ENCODE measurements at places on chromosomes 4 and X.
A peak's percentile ranks its signal among the peaks of the same experiment; 100 is the strongest.

- DNase-seq, result no peak
These were observed 1.8 kb downstream of the PRDM8 start for GRCh38 chr4:80199004-80199560.

GRCh38 chr4:113945906-113946305 is 33.5 kb downstream of the ARSJ start:
- DNase-seq, result no peak

- DNase-seq, result no peak
These were observed 10.2 kb downstream of the ARX start for GRCh38 chrX:25005382-25006185.

DNA sequence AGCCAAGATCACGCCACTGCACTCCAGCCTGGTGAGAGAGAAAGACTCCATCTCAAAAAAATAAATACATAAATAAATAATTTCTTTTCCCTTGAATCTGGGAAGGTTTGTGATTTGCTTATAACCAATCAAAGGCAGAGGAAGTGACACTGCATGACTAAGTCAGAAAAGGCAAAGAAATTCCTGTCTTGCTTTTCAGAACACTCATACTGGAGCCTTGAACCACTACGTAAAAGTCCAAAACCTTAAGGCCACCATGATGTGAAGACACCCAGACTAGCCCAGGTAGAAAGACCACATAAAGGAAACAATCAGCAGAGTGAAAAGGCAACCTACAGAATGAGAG is 36.6 kb downstream of the TMEM156 start:
- no peak for DNase-seq

DNA sequence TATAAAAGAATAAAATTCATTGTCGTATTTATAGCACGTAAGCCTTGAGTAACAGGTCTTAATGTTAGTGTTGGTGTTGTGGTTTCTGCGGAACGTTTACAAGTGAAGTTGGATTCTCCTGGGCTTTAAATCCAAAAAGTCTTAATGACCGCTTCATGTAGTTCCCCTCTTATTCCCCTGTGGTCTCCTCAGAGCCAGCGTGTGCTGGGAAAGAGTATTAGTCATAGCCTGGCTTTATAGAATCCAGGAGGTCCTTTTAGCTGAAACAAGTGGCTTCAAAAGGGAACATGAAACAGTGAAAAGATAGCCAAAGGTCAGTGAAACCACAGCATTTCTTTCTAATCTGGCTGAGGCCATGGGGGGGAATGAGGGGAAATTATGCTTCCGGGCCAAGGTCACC is 79.1 kb downstream of the CLCN4 start:
- no peak for DNase-seq

DNA sequence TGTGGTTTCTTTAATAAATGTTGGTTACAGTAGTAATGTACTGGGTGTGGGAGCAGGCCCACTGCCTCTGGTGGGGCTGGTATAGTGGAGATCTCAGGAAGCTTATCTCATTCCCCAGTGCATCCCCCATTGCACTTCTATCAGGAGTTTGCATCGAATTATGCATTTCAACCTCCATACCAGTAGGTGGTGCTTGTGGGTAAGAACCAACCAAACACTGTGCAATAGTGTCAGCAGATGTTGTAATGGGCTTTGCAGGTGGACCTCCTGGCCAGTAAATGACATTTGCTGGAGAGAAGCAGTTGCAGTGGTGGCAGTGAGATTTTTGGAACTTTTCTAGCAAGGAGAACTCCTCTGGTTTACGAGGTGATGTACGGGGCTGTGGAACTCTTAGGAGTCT is 150.6 kb downstream of the POU3F4 start:
- DNase-seq, result no peak

- no peak for DNase-seq
These were observed 84.3 kb upstream of the CLDN34 start for GRCh38 chrX:9882669-9883446.

DNA sequence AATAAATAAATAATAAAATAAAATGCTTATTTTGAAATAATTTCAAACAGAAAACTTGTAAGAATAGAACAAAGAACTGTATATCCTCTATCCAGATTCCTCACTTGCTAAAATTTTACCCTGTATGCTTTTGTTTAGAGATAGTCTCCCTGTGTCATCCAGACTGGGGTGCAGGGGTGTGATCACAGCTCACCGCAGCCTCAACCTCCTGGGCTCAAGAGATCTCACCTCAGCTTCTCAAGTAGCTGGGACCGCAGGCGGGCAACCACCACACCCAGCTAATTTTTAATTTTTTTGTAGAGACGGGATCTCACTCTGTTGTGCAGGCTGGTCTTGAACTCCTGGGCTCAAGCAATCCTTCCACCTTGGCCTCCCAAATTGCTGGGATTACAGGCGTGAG is 17.5 kb upstream of the ARAF start:
- DNase-seq, result no peak

- DNase-seq, result no peak
These were observed 498.5 kb upstream of the DIPK2B start for GRCh38 chrX:45699158-45699557.

DNA sequence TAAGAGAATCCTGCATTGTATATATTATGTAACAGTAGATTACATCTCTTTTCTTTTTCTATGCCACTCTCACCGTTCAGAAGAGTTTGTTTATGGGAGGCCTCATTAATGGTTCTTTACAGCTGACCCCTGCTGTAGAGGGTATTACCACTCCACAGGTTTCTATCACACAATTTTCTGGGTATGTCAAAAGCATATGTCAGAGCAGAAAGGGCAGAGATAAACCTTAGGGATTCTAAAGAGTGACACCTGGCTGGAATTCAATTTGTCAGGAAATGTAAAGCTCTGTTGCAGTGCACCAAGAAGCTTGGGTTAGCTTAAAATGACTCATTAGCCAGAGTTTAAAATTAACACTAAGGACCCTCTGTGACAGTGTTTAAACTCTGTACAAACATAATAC is 658.7 kb downstream of the PCDH18 start:
- DNase-seq, result no peak

- DNase-seq, result no peak
These were observed 2.6 kb upstream of the CNOT6L start for GRCh38 chr4:77821775-77822174.

DNA sequence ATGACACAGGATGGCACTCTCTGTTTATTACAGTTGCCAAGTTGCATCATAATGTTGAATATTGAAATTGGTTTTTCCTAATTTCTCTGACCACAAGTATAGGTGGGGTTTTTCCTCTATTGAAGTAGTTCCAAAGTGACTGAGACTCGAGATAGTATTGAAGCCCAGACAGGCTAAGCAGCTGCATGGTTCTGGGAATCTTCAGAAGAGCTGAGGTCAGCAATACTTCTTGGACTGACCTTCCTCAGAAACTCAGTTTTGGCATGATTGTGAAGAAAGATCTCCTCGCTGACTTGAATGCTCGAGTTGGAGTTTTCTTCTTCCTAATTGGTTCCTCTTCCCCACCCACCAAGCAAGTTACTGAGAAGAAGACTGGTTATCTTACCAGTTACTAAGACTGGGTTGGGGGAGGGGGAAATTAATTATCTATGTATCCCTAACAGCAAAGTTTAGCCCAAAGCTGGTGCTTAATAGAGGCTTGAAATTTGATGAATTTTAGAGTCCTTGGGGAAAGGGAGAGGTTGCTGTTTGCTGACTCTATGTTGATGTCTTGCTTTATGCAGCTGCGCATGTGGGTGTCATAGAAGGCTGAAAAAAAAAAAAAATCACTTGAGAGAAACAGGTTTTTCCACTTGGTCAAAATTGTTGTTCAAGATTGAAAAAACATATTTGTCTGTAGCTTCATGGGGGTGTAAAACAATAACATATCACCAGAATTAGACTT is 91.1 kb downstream of the P2RY10 start:
- DNase-seq, result no peak

DNA sequence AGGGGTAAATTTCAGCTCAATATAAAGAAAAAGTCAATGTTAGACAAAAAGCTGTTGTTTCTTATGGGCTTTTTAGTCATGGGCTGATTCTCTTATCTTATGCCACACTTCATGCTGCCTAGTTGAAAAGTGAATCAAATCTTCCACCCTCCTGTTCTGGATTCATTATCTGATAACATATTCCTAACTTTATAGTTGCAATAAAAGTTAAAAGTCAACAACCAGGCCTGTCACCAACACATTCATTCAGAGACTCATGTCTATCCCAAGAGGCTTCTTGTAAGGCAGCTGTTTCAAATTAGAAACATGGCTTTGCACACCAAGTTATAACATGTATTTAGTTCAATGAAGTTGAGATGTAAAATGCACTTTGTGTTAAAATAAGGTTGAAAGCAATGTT is 243.8 kb downstream of the ADAMTS3 start:
- no peak for DNase-seq

DNA sequence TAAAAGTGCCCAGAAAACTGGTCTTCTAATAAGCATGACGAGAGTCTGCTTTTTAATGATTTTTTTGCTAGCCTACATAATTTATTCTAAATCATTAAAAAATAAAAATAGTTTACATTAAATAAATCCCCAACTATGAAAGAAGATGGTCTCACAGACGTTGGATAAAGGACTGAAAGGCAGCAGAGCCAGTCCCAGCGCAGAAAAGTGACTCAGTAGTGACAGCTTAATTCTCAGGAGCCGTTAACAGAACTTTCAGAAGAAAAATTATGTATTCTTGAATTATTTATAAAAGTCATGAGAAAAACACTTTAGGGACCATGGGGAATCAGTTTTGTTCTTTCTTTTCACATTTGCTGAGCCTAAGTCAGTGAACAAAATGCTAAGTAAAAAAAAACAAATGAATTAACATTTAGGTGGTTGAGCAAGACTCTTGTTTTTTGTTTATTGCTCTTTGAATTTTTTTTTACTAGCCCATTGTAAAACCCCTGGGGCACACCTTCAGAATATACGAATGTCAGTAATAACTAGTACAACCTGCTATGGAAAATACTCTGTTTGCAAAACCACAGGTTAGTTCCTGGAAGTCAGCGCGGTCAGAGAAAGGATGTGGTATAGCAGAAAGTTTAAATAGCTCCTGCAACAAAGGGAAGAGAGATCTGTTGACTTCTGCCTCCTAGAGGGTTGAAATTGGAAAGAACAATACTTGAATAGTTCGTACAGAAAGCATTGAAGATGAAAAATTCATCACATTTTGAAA is 50.4 kb upstream of the CCDC160 start:
- peak; percentile 31 for DNase-seq

DNA sequence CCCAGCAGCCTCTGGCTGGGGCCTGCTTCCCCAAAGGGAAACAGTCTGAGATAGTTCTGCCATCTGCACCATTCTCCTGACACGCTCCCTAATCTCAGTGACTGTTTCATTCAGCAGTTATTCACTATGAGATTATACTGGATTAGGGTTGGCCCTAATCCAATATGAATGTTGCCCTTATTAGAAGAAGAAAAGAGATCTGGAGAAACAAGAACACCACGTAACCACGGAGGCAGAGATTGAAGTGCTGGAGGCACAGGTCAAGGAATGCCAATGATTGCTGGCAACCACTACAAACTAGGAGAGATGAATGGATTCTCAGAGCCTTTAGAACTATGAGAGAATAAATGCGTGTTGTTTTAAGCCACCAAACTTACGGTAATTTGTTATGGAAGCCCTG is 7.4 kb downstream of the ACOX3 start:
- DNase-seq, result no peak

DNA sequence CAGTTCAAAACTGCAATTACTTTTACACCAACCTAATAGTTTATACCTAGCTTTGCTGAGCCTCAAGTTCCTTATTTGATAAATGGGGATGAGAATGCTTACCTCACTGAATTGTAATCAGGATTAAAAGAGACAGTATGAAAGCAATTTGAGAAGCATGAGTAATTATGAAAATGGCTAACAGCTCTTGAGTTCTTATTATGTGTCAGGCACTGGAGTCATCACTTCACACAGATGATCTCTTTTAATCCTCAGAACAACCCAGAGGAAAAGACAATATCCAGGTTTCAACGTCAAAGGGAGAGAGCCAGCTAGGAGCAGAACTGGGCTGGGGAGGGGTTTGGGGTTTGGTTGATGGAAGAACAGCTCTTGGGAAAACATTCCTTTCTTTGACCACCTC is 221.0 kb upstream of the NWD2 start:
- no peak for DNase-seq

DNA sequence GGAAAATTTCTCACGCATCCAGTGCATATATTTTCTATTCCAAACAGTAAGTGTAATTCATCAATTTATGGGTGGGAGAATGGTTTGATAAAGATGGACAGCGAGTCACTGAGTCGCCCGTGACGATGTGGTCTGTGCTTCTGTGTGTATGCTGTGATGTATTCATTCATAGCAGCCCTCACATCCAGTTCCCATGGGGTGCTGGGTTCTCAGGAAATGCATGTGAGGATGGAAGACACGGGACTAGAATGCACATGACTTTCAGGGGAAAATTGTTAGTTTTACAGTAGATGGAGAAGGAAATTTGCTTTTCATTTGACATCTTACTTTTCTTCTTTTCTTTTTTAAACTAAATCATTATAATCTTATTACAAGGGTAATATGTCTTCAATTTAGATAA is 152.9 kb downstream of the STOX2 start:
- no peak for DNase-seq

- no peak for DNase-seq
These were observed 232.8 kb upstream of the HDX start for GRCh38 chrX:84735025-84735424.
